ENCODE measurements at places on chromosomes 13 and 19. TPM values are rescaled to one million over a fixed set of nuclear protein-coding genes. Genes with fewer than 3 reads are reported as not detected.

The PLVAP gene
- total RNA-seq = 5.4 TPM

DNA sequence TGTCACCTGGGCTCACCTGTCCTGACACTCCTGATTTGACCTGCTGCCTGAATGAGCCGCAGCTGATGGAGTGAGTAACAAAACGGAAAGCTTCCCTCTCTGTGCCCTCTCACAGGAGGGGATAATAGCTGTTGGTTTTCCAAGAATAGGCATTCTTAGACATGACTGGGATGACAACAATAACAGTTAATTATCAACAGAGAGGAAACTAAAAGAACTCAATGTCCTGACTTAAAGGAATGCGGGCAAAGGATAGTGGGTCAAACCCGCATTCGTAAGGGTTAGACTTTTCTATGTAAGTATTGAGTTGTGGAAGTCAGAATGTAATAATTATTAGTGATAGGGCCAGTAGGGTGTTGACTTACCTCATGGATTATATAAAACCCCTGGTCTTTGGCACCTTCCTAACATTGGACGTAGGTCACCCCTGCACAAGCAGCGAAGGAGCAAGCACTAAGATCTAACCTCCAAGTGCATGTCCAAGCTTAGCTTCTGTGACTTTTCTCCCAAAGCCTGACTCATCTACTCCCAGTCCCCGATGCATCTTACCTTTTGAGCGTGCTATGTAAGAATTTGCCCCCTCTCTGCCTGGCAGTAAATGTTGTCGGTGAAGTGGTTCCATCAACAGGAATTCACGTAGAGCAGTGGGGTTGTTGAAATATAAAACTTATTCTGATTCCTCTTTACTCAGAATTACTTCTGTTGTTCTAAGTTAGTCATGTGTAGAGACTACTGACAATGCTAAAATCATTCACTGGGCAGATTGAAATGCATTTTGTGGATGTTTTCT, 442.3 kb downstream of the FGF9 start:
- no peak overlapping the region for H3K4me3 ChIP-seq
- no peak overlapping the region for H3K27ac ChIP-seq
- H3K27me3 ChIP-seq = no peaks in the 10 kb centered on the region
- peaks cover 11% of the 10 kb centered on the region for H3K4me1 ChIP-seq
- DNase-seq = no peak

The CCDC194 gene
- total RNA-seq = 0.83 TPM

GRCh38 chr13:75581874-75582640, 32.5 kb downstream of the UCHL3 start:
- H3K4me3 ChIP-seq = no peak overlapping the region
- no peaks in the 10 kb centered on the region for H3K27me3 ChIP-seq
- DNase-seq = no peak

GRCh38 chr19:4639531-4640246, 373 bp downstream of the TNFAIP8L1 start:
- H3K4me1 ChIP-seq = peaks cover 49% of the 10 kb centered on the region
- DNase-seq = no peak
- peak overlapping the region; percentile 82 for H3K4me3 ChIP-seq
- H3K27ac ChIP-seq = peak overlapping the region; percentile 57

The PABPC3 gene
- total RNA-seq = not detected

DNA sequence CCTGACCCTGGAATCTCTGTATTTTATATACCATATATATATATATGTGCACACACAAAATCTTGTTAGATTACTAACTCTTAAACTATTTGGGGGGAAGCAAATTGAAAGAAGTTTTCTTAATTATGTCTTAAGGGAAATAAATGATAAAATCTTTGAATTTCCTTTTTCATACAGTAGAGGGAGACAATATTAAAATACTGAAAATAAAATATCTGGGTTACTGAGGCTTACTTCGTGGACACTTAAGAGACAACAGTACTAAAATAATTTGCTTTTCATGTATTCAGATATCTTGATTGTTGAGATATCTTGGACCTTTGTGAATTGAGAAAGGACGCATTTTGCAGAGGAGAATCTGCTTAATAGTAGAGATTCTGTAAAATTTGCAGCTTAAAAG, 17.0 kb downstream of the SUGT1 start:
- no peaks in the 10 kb centered on the region for H3K4me1 ChIP-seq
- DNase-seq = no peak
- no peaks in the 10 kb centered on the region for H3K27me3 ChIP-seq
- no peak overlapping the region for H3K4me3 ChIP-seq
- H3K36me3 ChIP-seq = peaks cover 58% of the 10 kb centered on the region
- H3K27ac ChIP-seq = no peak overlapping the region

DNA sequence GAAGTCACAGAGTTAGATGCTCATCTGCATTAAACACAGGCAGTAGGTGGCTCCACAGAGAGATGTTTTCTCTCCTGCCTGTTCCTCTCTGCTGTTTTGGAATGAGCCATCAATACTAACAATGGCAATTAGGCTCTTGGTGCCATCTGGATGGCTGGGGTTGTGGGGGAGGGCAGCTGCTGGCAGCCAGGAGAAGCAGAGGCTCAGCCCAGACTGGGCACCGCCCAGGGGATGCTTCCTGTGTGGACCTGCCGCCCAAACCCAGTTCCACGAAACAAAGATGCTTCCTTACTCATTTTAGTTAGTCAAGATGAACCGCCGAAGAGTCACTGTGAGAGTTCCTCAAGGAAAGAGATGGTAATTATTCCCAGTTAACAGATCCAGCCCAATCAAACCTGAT, 50.8 kb upstream of the PCDH8 start:
- H3K4me1 ChIP-seq = no peaks in the 10 kb centered on the region
- DNase-seq = no peak
- H3K4me3 ChIP-seq = no peak overlapping the region
- H3K27me3 ChIP-seq = no peaks in the 10 kb centered on the region
